ENCODE measurements at places on chromosomes 1 and 21.

DNA sequence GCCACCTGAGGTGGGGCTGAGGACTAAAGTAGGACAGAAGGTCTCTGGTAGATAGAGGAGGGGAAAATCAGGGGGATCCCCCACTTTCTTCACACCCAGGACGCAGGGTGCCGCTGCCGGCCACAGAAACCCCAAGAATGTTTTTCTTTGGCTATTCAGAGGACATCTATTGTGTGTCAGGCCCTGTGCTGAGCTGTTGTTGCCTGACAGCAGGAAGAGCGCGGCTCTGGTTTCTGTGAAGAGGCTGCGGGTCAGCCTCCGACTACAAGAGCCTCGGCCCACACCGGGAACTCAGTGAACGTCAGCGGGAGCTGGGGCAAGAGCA, 407 bp upstream of the PIGV start:
- peak; percentile 54 for DNase-seq

DNA sequence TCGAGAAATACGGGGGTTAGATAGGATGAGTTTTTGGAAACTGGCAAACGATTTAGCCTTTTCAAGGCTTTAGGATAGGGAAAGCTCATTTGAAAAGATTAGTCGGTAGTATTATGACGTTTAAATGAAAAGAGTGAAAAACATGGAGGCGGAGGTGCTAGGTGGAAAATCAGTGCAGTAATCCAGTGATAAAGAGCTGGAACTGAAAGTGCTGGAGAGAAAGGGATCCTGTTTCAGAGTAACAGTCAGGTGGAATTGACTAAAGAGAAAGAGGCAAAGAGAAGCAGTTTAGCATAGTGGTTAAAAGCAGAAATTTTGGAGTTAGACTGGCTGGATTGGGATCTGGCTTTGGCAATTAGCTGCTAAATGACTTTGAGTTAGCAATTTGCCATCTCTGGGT, 945 bp downstream of the WDR3 start:
- DNase-seq, result no peak

- peak; percentile 47 for DNase-seq
These were observed 554 bp downstream of the ZNF281 start for GRCh38 chr1:200409203-200409760.

- DNase-seq, result peak; percentile 61
These were observed 654 bp upstream of the ARHGEF2 start for GRCh38 chr1:155978973-155979429.

DNA sequence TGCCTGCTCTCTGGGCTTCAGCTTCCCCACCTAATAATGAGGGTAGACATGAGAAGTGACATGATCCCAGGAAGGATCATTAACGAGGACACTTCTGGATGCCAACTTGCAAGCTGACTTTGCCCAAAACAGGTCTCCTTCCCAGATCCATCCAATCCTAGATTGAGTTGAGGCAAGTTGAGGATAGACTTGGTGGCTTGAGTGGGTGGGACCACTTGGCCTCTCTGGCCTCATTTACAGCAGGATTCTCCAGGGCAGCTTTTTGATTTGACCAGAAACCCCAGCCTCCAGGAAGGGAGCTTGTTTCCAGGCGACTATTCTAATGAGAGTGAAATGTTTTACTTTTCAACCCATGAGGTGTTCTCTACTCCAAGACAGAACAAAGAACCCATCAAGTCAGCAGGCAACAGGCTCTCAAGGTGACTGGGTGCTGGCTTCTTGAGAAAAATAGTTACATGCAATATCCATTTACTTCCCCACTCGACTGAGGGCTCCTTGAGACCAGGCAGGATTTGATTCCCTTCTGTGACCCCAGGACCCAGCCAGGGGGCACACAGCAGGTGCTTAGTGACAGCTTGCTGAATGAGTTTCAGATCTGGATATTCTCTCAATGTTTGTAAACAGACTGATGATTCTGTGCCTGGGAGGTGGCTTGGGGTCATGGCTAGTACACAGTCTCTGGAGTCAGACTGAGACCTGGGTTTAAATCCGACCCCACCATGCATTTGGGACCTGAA, 128.2 kb downstream of the DMRTB1 start:
- DNase-seq, result no peak

GRCh38 chr1:150973258-150973835, 1.3 kb downstream of the CERS2 start:
- no peak for DNase-seq

DNA sequence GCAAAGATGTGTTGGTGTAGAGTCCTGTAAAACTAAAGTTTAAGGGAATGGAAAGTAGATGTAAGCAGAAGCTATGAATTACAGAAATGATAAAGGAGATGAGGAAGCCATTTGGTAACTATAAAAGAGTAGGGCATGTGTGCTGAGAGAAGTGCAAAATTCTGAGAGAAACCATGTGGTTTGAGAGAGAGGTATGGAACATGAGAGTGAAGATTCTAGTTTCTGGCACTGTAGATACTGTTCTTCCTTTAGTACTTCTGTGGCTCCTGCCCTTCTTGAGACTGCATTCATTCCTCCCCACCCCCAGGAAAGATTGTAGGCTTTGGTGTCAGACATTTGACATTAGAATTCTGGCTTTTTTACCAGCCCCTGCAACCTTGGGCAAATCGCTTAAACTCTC, 15.4 kb downstream of the RALGPS2 start:
- no peak for DNase-seq

- DNase-seq, result no peak
These were observed at the start of gene RAP1GAP for GRCh38 chr1:21669258-21670058. RAP1GAP (minus strand) TSS chr1:21669357; CDS start chr1:21620032, 49,325 bp downstream.

DNA sequence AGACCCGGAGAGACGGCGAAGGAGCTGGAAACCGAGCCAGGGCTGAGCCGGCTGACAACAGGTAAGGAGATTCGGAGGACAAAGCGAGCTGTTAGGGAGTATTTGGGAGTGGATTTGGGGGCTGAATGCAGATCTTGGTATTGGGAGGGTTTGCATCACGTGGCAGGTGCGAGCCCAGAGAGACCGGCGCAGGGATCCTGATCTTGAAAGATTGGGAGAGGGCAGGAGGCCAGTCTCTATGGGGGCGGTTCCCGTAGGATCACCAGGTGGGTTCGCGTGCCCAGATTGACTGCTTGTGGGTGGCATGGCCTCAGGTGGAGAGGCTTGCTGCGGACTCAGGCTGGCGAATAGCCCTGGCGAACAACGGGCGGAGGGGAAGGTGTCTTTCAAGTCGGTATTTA, 204 bp downstream of the CIART start:
- DNase-seq, result no peak

- DNase-seq, result no peak
These were observed 30.8 kb downstream of the TNNI3K start for GRCh38 chr1:74266001-74266400.

- no peak for DNase-seq
These were observed 97.8 kb upstream of the CSF3R start for GRCh38 chr1:36580524-36580923.

GRCh38 chr1:208241512-208241911, 2.7 kb downstream of the PLXNA2 start:
- no peak for DNase-seq

- DNase-seq, result no peak
These were observed 301.7 kb upstream of the PROX1 start for GRCh38 chr1:213685992-213686582.

DNA sequence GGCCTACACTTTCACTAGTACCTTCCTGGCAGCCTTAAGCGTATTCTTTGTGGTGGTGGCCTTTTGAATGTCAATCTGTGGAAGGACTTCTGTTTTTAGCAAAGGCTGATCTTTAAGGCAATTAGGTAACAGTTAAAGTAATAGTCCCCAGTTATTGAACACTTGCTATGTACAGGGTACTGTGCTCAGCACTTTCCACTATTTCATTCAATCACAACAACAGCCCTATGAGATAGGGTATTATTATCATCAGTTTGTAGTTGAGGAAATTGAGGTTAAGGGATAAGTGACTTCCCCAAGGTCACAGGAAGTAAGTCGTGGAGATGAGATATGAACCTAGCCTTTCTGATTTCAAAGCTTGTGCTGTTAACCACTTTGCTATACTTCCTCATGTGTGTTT, 185.7 kb downstream of the ST6GALNAC3 start:
- DNase-seq, result no peak

- DNase-seq, result no peak
These were observed 108.4 kb downstream of the EDEM3 start for GRCh38 chr1:184646178-184646701.

- no peak for DNase-seq
These were observed 11.6 kb downstream of the MYBPH start for GRCh38 chr1:203163891-203164635.

- no peak for DNase-seq
These were observed 59.7 kb upstream of the CACHD1 start for GRCh38 chr1:64410217-64410616.

DNA sequence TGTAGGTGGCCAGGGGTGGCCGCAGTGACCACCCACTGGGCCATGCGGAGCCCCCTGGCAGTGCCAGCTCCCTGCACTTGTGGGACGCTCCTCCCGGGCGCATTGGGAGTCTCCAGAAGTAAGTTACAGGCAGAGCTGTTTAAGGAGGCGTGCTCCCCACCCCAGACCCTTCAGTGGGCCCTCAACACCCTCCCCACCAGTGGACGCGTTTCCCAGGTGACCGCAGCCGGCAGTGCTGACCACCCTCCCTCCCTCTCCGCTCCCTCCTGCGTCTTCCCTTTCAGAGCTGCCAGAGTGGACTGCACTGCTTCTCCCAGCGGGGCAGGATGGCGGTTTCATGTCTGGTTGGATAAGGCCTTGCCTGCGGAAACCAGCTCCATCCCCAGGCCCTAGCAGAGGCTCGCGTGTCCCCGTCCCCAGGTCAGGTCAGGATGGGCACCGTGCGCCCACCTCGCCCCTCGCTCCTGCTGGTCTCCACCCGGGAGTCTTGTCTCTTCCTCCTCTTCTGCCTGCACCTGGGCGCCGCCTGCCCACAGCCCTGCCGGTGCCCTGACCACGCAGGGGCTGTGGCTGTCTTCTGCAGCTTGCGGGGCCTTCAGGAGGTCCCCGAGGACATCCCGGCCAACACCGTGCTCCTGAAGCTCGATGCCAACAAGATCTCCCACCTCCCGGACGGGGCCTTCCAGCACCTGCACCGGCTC, 1.1 kb downstream of the LRRC3 start:
- no peak for DNase-seq

DNA sequence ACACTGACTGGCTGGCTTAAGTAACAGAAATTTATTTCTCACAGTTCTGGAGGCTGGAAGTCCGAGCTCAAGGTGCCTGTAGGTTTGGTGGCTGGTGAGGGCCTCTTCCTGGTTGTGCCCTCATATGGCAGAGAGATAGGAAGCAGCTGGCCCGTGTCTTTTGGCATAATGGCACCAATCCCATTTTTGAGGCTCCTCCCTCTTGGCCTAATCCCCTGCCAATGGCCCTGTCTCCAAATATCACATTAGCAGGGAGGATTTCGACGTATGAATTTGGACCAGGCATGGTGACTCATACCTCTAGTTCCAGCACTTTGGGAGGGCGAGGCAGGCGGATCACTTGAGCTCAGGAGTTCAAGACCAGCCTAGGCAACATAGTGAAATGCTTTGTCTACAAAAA, 37.4 kb downstream of the AGPAT3 start:
- DNase-seq, result peak; percentile 10

DNA sequence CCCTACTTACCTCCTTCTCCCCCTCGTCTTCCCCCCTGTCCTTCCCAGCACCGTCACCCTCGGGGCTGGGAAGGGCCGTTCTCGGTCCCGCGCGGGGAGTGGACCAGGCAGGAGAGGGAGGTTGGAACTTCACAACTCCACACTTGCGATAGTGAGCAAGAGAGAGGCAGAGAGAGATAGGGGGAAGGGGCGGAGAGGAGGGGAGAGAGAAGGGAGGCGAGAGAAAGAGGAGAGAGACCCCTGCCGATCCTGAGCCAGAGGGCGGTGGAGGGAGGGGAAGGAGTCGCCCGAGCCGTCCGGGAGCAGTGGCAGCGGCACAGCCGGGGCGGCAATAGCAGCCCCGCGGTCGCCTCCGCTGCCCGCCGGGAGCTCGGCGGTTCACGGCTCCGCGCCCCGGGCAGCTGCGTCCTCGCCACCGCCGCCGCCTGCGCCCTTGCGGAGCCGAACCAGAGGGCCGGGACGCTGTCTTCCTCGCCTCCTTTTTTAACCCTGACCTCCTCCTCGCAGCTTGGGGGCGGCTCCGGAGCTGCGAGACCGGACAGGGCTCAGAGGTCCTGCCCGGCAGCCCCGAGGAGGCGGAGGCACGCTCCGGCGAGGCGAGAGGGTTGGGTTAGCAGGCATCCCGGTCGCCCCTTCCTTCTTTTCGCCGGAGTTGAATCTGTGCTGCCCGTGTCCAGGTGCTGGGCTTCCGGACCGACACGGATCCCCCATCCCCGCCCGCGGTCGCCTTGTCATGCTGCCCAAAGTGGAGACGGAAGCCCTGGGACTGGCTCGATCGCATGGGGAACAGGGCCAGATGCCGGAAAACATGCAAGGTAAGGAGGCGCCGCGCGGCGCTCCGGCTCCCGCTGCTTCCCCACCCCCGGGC, 11.7 kb downstream of the NR5A2 start:
- peak; percentile 27 for DNase-seq

GRCh38 chr1:172002725-172003345, 161.5 kb downstream of the DNM3 start:
- DNase-seq, result peak; percentile 65

DNA sequence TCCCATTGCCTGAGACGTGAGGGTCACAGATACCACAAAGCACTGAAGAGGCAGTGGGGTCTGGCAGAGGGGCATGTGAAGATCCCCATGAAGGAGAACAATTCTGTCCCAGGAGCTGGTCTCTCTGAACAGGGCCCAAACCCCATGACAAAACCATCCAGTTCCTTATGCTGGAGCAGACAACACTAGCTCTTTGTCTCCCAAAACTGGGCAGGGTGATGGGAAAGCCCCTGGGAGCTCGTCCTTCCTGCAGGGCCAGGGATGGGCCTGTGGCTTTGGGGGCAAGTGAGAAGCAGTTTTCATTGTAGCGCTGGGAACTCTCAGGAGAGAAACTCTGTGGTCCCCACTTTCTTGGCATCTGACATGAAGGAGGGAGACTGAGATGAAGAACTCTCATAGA, 8.8 kb downstream of the ETV3L start:
- DNase-seq, result no peak

DNA sequence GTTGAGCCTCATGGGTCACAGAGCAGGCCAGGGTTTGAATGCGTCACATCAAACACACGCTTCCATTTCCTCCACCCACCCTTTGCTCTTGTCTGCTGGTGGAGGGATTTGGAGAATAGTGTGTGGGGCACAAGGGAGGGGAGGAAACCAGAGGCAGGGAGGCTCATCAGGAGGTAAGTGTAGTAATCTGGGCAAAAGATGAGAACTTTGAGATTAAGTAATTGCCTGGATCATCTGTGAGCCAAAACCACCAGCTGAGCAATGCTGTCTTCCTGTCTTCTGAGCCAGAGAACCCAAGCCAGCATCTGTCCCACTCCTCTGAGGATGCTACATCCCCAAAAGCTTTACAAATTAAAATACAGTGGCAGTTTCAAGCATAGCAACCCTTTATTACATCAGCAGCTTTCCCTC, 45.2 kb downstream of the C8B start:
- peak; percentile 61 for DNase-seq

DNA sequence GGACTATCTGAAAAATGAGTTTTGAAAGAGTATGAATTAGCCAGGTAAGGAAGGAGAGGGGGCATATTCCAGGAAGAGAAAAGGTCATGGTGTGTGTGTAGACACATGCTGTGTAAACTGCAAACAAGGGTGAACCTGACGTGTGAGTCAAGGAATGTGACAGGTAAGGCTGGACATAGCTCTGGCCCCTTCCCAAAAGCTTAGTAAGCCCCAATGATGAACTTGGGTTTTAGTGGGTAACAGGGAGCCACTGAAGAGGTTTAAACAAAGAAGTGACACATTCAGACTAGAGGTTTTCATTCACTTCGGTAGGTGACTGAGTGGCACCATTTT, 36.7 kb downstream of the EGLN1 start:
- no peak for DNase-seq

GRCh38 chr1:178501705-178502329, 5.1 kb upstream of the CLEC20A start:
- peak; percentile 59 for DNase-seq
